CD4-positive, alpha-beta T cell treated with Interleukin-4 for 4 hours (primary cell): ENCODE measurements at places on chromosomes 5 and 9.

- no peak for DNase-seq
Observed at GRCh38 chr9:24385077-24385476, 160.6 kb downstream of the IZUMO3 start.

DNA sequence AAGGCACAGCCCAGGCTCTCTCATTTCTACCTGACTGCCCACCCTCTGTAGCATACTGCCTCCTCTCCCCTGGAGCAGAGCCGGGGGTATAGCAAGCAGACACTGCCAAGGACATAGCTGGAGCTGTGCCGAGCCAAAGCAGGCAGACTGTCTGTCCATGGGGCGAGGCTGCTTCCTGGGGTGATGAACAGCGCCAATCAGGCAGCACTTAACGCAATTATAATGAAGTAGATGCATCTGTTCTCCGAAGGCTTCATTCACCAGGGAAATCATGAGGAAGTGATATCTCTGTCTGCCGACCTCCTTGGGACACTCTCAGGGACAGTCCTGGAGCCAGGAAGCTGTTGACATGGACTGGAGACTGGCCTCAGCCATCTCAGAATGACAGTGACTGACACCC lies 230.7 kb downstream of the ASTN2 start:
- no peak for DNase-seq

GRCh38 chr5:9124071-9124470 lies 421.8 kb downstream of the SEMA5A start:
- DNase-seq: no peak

DNA sequence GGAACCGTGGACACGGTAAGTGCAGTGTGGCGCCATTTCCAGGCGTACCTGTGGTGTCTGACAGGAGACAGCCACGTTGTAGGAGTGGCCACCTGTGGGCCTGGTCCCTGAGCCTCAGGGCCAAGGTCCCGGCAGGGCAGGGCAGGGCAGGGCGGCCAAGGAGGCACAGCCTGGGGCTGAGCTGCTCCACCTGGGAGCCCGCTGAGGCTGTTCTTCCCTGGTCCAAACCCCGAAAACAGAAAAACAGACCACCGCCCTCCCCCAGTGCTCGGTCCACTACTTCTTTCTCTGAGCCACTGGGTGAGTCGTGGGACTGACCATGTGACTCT lies 8.6 kb downstream of the PMPCA start:
- DNase-seq: no peak
